ENCODE measurements at places on chromosomes 1 and 21.

DNA sequence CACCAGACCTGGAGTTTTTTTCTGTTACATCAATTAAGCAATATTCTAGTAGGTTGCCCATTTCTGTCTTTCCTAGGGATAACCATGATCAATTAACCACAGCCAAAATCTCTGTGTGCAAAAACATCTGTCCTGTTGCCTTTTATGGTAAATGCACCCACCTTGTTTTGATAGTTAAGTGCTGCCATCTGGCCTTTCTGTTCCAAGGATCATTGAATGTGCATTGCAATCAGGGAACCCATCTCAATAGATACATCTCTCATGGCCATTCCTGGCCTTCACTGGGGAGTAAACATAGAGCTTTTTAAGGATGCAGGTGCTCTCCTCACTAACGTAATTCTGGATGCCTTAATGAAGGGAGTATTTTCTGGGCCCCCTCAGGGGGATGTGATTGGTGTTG lies 111.8 kb upstream of the KIAA1614 start:
- DNase-seq = no peak

DNA sequence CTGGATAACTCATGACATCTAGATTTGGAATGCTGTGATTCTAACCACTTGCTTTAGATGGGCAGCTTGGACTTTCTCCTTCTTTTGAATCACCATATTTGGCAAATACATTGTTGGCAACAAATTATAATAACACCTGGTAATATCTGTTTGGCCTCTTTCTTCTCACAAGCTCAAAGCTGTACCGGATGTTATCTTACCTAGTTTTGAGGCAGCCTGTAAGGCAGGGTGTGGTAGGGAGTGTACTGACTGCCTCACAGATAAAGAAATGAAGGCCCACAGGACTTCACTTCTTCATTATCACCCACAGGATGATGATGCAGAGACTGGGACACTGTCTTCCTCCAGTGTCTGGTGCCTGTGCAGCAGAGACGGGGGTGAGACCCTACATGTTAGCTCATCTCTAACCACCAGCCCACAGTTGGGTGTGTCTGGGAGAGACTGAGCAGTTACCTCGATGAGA lies 28.5 kb downstream of the TUFT1 start:
- DNase-seq = no peak

- no peak for DNase-seq
Measured at GRCh38 chr1:98515744-98516143, 145.8 kb upstream of the SNX7 start.

DNA sequence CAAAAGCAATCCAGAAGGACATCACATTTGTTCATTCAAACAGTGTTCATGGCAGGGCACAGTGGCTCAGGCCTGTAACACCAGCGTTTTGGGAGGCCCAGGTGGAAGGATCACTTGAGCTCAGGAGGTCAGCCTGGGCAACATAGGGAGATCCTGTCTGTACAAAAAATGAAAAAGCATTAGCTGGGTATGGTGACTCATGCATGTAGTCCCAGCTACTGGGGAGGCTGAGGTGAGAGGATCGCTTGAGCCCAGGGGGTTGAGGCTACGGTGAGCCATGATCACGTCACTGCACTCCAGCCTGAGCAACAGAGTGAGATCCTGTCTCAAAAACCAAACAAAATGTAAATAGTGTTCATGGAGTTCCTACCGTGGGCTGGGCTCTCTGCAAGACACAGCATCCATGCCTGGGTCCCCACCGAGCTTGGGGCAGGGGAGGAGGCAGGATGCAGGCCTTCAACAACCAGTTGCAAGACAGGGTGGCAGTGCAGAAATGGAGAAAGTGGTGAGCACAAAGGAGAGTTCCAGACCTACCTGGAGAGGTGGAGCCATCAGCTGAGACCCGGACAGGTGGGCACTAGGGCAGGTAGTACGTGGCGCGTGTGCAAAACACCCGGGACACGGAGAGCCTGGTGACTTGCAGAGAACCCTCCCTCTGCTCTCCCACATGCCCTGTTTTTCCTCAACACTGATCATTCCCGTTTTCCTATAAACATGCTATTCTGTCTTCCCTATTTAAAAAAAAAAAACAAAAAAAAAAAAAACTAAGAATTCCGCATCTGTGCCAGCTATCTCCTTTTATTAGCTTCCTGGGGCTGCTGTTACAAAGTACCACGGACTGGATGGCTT lies 138.9 kb downstream of the TOMM20 start:
- no peak for DNase-seq

DNA sequence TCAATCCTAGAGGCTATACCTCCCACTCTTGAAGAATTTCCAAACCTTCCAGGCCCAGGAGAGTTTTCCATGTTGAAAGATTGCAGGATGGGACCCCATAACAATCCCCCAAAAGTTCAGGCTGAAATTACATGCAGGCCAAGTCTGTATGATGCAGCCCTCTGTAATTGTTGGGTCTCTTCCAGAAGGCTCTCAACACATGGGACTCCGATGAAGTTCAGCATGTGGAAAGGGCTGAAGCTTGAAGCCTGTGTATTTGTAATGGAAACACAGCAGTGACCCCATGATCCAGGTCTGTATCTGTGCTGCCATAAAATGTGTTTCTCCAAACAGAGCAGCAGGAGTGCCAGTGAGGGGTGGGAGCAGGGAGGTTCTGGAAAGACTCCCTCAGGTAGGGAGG lies 202.5 kb upstream of the LYPLAL1 start:
- DNase-seq = no peak

DNA sequence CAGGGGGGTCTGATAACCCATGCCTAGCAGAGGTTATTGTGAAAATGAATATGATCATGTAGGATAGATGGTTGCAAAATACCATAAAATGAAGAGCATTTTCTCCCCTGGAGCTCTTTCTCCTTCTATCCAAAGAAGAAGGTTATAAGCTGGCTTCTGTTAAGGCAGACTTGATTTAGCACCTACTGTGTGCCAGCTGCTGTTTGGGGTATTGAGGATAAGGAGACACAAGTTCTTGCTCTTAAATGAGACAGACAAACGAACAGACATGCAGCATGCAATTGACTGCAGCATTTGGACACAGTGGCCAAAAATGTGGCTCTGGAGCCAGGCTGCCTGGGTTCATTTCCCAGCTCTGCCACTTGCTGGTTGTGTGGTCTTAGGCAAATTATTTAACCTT lies 39.8 kb upstream of the ID3 start:
- DNase-seq = no peak

DNA sequence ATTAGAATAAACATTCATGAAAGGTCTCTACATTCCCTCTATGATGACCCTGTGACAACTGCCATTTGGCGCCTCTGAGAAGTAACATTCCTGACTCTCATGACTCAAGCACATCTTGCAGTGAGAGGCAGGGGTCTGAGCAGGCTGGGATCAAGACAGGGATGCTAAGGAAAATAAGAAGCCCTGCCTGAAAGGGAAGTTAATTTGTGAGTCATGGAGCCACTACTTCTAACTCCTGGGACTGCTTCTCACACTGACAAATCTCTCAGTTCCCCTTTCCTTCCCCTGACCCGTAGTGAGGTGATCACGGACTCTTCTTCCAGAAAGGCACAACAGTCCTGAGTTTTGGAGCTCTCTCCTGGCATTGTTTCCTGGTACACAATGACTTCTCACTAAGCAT lies 231.9 kb downstream of the TNR start:
- no peak for DNase-seq

DNA sequence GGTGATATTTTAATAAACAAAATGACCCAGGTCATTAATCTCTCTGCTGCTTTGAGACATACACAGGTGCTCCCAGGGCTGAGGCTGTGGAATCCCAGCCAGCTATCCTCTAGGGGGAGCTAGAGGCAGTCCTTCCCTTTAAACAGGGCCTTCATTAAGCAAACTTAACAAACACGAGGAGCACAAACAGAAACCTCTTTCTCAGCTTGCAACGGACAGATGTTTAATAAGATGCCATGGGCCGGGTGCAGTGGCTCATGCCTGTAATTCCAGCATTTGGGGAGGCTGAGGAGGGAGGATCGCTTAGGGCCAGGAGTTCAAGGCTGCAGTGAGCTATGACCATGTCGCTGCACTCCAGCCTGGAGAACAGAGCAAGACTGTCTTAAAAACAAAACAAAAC lies 106.7 kb downstream of the HIVEP3 start:
- DNase-seq = peak; percentile 10

DNA sequence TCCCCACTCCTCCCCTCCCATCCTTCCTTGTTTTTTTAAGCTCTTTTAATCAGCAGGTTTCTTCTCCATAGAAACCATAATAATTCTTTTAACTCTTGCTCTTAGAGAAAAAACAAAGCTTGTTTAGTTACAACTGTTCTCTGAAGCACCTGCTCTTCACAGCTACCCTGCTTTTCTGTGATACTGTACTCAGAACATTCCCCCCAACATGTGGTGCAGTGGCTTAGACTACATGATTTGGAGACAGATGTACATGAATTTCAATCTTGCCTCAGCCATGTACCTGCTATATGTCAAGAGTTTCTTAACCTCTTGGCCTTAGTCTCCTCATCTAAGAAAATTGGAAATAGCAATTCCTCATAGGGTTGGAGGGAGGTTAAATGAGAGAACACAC lies 33.5 kb downstream of the LAMC2 start:
- DNase-seq = no peak

GRCh38 chr1:25043228-25043580 lies 113.1 kb upstream of the RUNX3 start:
- DNase-seq = no peak

DNA sequence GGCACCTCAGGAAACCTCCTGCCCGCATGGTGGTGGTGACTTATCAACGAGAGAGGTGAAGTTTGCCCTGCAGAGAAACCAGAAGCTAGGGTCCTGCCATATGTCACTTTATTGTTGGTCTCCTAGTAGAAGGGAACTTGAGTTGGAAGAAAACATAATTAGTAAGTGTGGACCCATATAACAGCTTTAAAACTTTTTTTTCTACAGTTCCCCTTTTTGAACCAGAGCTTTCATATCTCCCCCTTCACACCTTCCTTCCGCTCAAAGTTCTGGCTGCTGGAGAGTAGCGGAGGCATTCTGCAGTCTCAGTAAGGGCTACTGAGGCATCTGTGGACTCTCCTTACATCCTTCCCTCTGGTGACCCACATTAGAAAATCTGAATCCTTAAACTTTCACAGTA lies 48.9 kb downstream of the PHC2 start:
- DNase-seq = no peak

DNA sequence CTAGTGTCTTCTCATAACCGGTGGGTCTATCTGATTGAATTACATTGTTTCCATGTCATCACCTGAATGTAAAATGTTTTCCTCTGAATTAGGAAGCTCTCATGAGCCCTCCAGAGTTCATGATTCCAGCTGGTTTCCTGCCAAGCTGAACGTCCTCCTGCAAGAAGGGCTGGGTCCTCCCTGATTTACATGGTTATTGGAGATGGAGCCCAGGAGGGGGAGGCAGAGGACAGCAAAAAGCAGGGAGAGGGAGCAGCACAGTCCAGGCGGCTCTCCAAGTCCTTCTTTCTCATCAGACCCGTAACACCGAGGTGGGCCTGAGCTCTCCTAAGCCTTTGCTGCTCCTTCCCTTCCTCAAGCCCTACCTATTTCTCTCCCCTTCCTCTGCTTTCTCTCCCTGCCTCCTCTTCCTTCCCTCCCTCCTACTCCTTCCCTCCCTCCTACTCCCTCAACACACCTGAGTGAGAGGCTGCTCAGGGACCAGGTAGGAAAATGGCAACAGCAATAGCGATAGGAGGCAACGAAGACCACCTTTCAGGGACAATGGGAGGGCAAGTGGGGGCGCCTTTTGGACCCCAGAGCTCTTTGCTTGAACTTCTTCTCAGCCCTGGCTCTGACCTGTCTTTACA lies 265.9 kb downstream of the PRDM2 start:
- DNase-seq = peak; percentile 11
